Stimulated activated CD8-positive, alpha-beta memory T cell treated with anti-CD3 and anti-CD28 coated beads, Interleukin-7, amount 100 ng/mL, for 4 hours (primary cell): ENCODE measurements at places on chromosomes 13 and 19.

DNA sequence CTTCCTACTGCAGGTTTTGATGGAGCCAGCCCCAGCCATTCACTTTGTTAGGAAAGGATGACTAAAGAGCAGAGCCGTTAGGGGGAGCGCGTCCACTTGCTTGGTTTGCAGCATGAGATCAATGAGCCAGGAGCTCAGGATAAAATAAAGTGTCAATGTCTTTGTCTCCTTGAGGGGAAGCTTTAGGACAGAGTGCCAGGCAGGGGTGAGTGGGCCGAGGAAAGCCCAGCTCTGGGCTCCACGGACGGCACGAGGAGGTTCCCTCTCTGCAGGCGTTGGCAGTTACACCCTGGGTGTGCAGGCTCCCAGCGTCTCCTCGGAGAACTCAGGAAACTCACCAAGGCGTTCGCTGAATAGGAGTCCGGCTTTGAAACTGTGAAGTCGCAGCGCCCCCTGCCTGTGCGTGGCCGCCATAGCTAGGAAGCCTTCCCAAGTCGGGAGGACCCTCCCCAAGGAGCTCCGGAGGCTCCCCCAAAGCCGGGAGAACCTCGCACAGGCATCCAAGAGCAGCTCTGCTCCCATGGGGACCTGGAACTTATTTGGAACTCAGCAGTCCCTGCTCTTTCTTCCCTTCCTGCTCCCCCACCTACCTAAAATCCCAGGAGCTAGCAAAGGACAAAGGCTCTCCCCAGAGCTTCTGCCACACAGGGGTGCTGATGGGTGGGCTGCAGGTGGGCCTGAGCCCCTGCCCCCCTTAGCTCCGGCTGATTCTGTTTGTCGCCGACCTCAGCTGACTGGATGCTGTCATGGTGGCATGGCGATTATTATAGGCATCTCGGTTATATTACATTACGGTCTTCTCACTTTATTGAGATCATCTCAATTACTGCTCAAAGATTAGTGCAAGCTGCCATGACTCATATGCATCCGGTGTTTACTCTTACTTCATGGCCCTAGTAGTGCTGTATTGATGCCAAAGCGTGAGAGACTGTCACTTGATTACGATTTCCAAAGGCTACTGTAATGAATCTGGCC is 34.4 kb downstream of the GSX1 start:
- peak; percentile 29 for DNase-seq

DNA sequence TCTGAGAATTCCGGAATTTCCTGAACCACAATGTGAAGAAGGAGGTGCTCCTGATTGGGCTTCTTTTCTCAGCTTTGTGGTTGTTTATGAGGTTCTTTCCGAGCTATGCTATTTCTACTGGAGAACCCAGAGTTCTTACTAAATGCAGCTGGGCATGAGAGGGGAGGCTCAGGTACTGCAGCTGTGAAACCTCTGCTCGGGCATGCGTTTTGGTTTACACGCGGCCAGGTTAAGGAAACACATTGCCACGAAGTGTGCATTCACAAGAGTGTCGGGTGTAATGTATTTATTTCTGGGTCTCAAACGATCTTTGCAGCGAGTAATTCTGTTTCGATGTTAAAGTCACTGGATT is 661 bp upstream of the MIR17HG start:
- DNase-seq = peak; percentile 38

DNA sequence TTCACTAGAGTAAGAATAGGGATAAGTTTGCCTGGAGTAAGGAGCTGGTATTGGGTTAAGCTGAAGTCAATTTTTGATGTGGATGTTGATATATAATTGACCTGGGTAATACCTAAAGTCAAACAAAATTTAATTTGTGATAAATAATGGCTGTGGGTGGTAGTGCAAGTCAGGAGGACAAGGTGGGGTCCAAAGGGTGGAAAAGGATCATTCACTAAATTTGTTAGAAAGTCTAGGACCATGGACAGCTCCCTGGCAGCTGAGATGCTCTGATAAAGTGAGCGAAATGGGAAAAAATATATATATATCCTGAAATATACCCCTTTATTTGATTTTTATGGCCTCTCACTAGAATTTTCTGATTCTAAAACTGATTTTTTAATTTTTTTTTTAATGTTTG is 463.5 kb downstream of the GPC6 start:
- DNase-seq = no peak

GRCh38 chr19:16372065-16372915 is 47.7 kb downstream of the KLF2 start:
- no peak for DNase-seq

- no peak for DNase-seq
These were observed 11.0 kb downstream of the ZNF14 start for GRCh38 chr19:19721896-19722295.

DNA sequence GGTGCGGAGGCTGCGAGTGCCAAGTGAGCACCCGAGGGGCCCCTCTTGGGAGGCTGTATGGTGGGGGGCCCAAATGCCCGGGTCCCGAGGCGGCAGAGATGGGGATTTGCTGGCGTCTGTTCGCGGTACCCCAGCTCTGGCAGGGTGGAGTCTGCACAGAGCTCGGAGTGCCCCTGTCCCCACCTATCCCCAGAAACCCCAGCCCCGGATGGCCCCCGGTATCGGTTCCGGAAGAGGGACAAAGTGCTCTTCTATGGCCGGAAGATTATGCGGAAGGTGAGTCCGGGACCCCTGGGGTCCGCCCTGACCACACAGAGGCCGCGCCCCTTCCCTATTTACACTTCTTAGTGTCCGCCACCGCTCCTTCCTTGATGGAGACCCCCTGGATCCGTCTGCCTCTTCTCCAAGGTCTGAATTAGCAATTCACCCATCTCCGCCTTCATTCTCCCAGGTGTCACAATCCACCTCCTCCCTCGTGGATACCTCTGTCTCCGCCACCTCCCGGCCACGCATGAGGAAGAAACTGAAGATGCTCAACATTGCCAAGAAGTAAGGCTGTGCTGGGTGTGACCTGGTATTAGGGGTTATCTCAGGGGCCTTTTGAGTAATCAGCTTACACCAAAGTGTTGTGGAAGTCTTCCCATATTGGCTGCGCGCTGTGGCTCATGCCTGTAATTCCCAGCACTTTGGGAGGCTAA is 630 bp downstream of the PNPLA6 start:
- no peak for DNase-seq

GRCh38 chr13:111270765-111271698 is 49.4 kb upstream of the TEX29 start:
- no peak for DNase-seq

- DNase-seq = no peak
These were observed 124.9 kb upstream of the CSNK1A1L start for GRCh38 chr13:37230346-37230745.

GRCh38 chr19:750640-751423 is at the start of gene MISP:
TSS of gene MISP (plus strand) at chr19:751112. CDS start at chr19:756947, 5,835 bp downstream.
- DNase-seq = no peak

- DNase-seq = no peak
These were observed 18.0 kb downstream of the ZC3H4 start for GRCh38 chr19:47095476-47096099.

GRCh38 chr13:43245374-43245964 is 222.1 kb downstream of the DNAJC15 start:
- DNase-seq = no peak

DNA sequence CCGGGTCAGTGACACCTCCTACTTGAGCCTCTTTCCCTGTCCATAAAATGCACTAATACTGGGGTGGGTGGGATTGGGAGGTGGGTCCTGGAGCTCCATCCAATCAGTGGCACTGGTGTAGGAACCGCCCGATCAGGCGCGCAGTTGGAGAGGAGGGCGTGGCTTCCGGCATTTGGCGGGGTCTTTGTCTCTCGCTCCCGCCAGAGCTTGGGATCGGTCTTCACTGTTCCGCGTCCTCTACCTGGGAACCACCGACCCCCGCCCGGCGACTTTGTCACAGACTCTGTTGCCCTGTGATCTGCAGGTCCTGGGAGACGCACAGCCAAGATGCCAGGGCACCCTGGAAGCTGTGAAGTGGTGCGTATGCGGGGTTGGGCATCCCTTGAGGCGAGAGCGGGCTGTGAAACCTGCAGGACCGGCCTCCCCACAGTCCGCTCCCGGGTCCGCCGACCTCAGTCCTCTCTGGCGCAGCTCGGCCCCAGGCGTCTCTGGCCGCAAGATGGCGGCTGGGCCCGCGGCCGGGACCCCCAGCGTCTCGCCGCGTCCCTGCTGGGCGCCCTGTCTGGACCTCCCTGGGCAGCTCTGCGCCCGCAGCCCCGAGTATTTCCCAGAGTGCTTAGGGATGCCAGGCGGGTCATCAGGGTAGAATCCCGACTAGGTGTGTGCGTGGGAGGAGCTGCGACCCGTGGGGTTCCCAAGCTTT is 41.6 kb upstream of the ZNF730 start:
- DNase-seq = no peak

- DNase-seq = no peak
These were observed 782 bp upstream of the CA11 start for GRCh38 chr19:48646722-48647216.

DNA sequence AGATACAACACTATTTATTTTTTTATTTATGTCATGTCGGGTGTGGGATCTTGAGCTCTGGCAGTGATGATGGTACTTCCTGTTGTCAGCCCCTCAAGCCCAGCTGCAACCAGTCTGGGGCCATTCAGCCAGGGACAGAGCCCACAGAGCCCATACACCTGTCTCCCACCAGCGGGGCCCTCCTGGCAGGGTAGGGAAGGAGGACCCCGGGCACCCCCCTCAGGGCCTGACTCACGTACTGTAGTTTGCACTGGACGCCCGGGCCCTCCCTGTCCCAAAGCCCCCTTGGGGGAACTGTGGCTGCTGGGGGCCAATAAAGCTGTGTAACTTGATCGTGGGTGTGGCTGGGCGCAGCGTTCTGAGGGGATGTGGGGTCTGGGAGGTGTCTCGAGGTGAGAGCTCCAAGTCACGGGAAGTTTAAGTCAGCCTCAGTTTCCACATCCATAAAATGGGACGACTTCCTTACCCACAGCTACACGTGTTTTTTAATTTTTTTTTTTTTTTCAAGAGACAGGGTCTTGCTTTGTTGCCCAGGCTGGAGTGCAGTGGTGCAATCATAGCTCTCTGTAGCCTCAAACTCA is 9.5 kb downstream of the ATG4D start:
- no peak for DNase-seq

GRCh38 chr19:17831419-17831888 is 10.1 kb upstream of the INSL3 start:
- DNase-seq = no peak

DNA sequence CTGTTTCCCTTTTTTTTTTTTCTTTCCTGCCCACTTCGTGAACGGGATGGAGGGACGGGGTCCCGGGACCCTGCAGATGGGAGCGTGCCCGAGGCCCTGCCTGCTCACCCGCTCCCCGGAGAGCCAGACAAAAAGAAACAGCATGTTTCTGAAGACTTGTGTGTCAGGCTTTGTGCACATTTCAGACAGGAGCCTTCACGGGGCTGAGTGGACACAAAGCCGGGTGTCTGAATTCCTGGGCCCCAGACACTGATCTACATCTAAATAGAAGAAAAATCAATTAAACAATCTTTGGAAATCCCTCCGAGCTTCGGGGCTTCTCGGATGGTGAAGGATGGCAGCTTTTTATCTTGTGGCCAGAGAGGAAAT is 4.2 kb downstream of the PGPEP1 start:
- no peak for DNase-seq

GRCh38 chr13:49643035-49643646 is 14.8 kb downstream of the ARL11 start:
- no peak for DNase-seq

- DNase-seq = no peak
These were observed 361.8 kb downstream of the ZNF536 start for GRCh38 chr19:30733826-30734550.

GRCh38 chr13:99756281-99756680 is 215.3 kb downstream of the ZIC5 start:
- no peak for DNase-seq

- no peak for DNase-seq
These were observed 150.2 kb upstream of the VSTM2B start for GRCh38 chr19:29375429-29376119.

- no peak for DNase-seq
These were observed 664 bp downstream of the IRF3 start for GRCh38 chr19:49665036-49665350.

GRCh38 chr13:28849441-28849840 is 29.3 kb downstream of the MTUS2 start:
- no peak for DNase-seq

DNA sequence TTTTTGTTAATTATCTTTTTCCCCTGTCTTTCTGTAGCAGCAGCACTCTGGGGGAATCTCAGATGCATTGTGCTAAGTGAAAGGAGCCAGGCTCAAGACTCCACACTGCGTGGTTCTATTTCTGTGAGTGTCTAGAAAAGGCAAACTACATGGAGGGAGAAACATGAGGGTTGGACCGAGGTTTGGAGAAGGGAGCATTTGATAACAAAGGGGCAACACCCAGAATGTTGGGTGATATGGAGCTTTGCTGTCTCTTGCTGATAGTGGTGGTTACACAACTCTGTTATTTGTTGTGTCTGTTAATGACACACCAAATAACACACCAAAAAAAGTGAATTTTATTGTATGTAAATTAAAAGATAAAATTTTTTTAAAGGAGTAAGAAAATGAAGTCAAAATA is 107.8 kb downstream of the COL4A2 start:
- no peak for DNase-seq

GRCh38 chr13:50543141-50543540 is 300.4 kb downstream of the DLEU7 start:
- no peak for DNase-seq

- no peak for DNase-seq
These were observed 141.6 kb upstream of the RFC3 start for GRCh38 chr13:33676045-33676989.

DNA sequence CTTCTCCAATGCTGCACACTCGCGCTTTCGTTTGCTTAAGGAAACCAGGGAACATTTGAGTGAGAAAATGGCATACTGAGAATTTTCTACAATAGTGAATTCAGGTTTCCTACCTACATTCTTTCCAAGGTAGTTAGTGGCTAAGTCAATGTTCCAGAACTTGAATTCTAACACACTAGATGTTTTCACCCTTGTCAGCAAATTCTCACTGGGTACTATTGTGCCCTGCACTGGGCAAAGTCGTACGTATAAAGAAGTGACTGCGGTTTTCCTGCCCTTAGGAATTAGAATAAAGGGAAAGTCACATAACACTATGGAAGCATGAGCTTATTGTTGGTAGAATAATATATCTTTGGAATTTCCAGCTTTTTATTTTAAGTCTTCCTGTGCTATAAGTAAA is 119.2 kb upstream of the TNFSF11 start:
- DNase-seq = no peak

DNA sequence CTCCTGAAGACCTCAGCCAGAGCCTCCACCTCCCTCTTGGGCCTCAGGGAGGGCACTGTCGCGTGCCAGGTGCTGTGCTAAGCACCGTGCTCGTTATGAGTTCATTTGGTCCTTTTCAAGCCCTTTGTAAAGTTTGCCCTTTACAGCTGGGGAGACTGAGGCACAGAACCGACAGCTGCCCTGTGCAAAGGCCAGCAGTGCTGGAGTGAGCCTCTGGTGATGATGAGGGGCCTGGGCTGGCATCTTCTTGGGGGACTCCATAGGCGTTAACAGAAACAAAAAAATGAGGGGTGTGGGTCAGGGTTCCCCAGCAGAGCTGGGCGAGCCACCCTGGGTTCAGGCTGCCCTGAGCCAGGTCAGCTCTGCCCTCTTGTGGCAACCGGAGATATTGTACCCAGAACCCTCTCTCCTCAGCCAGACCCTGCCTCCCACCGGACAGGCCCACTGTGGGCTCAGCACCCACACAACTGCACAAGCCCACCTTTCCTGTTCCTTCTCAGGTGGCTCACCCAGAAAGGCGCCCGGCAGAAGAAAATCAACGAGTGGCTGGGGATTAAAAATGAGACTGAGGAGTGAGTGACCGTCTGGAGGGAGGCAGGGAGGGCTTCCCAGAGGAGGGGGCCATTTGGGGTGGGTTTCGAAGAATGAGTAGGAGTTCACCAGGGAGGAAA is 5.5 kb upstream of the IFI30 start:
- DNase-seq = peak; percentile 29

GRCh38 chr13:67554746-67555452 is 324.8 kb upstream of the PCDH9 start:
- DNase-seq = no peak
